ENCODE measurements at places on chromosomes 2 and 18.

- peaks cover 16% of the 10 kb centered on the region for H3K36me3 ChIP-seq
- no peak overlapping the region for H3K4me3 ChIP-seq
- DNase-seq: no peak
- H3K4me1 ChIP-seq: no peaks in the 10 kb centered on the region
- H3K27me3 ChIP-seq: no peaks in the 10 kb centered on the region
Measured at GRCh38 chr18:21769206-21769605, 28.6 kb downstream of the MIB1 start.

- no peaks in the 10 kb centered on the region for H3K27me3 ChIP-seq
- no peaks in the 10 kb centered on the region for H3K4me1 ChIP-seq
- no peak overlapping the region for H3K4me3 ChIP-seq
- DNase-seq: no peak
Measured at GRCh38 chr18:74444104-74444503, 13.0 kb downstream of the DIPK1C start.

GRCh38 chr2:185338104-185338503 lies 400.5 kb upstream of the FSIP2 start:
- DNase-seq: no peak
- H3K4me3 ChIP-seq: no peak overlapping the region
- H3K27me3 ChIP-seq: no peaks in the 10 kb centered on the region
- H3K4me1 ChIP-seq: no peaks in the 10 kb centered on the region

GRCh38 chr2:26412091-26412673 lies 10.5 kb downstream of the DRC1 start:
- H3K36me3 ChIP-seq: no peaks in the 10 kb centered on the region
- DNase-seq: peak; percentile 8
- peak overlapping the region; percentile 16 for H3K4me3 ChIP-seq
- H3K27me3 ChIP-seq: no peaks in the 10 kb centered on the region
- no peaks in the 10 kb centered on the region for H3K4me1 ChIP-seq
- no peak overlapping the region for H3K27ac ChIP-seq

- H3K36me3 ChIP-seq: no peaks in the 10 kb centered on the region
- no peaks in the 10 kb centered on the region for H3K27me3 ChIP-seq
- no peak overlapping the region for H3K27ac ChIP-seq
- no peak overlapping the region for H3K4me3 ChIP-seq
- DNase-seq: no peak
Measured at GRCh38 chr2:28137221-28137620, 246.7 kb downstream of the BABAM2 start.

DNA sequence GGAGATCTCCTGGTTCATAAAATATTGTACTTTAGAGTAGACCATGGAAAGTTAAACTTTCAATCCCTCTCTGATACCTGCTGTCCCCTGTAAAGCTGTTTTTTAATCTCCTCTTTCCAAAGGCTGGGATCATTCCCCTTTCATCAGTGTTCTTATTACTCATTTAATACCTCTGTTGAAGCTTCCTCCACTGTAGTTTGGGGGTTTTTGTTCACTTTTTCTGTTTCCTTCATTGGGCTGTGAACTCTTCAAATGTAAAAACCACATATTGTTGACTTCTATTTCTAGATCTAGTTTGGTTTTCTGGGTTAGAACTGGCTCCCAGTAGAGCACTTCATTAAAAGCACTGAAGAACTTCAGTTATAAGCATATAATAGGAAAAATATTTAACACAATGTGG lies 598.1 kb downstream of the RNF144A start:
- DNase-seq: no peak
- H3K27ac ChIP-seq: no peak overlapping the region
- no peaks in the 10 kb centered on the region for H3K4me1 ChIP-seq
- H3K4me3 ChIP-seq: no peak overlapping the region

DNA sequence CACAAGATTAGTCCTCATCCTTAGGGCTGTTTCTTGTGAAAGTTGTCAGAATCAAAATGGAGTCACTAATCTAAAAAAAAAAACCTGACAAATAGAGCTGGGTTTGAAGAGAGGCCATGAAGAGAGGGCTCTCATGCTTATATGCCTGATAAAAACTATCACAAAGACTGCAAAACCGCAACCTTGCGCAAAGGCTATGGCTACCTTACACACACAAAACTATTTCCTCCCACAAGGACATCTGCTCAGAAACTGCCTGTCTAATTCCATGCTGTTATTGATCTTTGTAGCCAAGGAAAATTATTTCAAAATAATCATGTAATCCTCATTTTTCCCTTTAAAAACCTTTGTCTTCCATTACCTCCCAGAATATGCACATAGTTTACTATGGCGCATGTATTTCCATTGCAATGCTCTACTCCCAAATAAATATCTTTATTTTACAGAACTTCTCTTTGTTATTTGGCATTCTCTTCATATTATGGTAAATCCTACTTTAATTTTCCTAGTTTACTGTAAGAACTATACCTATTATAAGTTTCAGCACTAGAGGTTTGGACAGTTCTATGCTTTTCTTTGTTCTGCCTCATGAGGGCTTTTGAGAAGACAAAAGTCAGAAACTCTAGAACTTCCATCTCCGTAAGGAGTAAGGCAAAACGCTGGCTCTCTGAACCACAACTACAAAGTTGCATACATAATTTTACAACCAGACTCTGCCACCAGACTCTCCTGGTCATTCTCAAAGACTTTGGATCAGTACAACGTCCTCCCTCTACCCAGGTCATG lies 9.6 kb upstream of the DPYSL5 start:
- no peaks in the 10 kb centered on the region for H3K27me3 ChIP-seq
- DNase-seq: no peak
- no peaks in the 10 kb centered on the region for H3K36me3 ChIP-seq
- H3K4me3 ChIP-seq: no peak overlapping the region
- H3K27ac ChIP-seq: no peak overlapping the region

DNA sequence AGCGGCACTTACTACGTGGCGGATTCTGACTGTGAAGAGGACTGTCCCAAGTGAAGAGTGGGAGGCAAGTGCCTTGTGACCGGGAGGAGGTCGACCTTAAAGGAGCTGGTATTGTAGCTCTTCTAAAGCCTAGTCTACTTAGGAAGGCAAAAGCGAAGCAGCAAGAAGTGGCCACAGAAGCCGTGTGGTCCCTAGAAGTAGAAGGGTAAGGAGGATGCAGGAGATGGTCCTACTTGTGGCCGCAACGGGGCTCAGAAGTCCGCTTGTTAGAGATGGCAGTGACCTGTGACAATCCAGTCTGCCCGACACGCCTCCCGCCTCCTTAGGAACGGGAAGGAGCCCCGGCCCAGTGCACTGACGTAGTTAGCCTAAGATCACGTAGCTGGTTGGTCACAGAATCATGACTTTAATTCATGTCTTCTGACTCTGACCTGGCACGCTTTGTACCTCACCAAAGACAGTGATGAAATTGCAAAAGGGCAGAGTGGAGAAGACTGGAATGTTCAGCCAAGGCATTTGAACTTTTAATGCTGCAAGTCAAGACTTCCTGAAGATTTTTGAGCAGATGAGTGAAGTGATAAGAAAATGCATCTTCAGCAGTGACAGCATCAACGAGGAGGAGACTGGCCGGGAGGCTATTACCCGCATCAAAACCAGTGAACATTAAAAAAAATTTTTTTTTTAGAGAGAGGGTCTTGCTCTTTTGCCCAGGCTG lies 749 bp upstream of the EIF2AK3 start:
- H3K27me3 ChIP-seq: no peaks in the 10 kb centered on the region
- H3K36me3 ChIP-seq: no peaks in the 10 kb centered on the region
- peak overlapping the region; percentile 76 for H3K4me3 ChIP-seq
- peak overlapping the region; percentile 99 for H3K27ac ChIP-seq
- DNase-seq: peak; percentile 97
- H3K4me1 ChIP-seq: peaks cover 43% of the 10 kb centered on the region

DNA sequence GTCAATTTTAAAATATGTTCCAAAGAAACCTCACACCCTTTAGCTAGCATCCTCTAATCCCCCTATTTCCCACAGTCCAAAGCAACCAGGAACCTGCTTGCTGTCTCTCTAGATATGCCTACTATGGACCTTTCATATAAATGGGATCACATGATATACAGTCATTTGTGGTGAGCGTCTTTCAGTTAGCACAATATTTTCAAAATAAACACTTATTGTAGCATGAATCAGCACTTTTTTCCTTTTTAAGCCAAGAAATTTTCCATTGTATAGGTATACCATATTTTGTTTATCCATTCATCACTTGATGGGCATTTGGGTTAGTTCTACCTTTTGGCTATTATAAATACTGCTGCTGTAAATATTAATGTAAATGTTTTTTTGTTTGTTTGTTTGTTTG lies 223.0 kb upstream of the DOK6 start:
- no peak overlapping the region for H3K4me3 ChIP-seq
- H3K4me1 ChIP-seq: no peaks in the 10 kb centered on the region
- no peak overlapping the region for H3K27ac ChIP-seq
- H3K36me3 ChIP-seq: no peaks in the 10 kb centered on the region
- DNase-seq: no peak
- H3K27me3 ChIP-seq: no peaks in the 10 kb centered on the region

DNA sequence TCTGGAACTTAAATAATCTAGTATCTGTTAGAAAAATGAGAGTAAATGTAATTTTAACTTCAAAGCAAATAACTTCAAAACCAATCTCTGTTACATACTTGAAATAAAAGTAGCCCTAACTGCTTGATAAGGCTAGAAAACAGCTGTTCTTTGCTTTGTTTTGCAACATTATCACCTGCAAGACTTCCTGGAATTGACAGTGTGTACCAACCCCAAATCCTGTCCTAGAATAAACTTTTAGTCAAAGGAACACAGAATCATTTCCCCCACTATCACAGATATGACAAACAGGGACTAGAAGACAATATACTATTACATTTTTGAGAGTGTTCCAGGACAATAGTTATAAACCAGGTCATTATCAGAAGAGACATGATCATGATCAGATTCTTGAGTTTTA lies 105.3 kb upstream of the PGAP1 start:
- H3K4me3 ChIP-seq: no peak overlapping the region
- H3K27ac ChIP-seq: no peak overlapping the region
- no peaks in the 10 kb centered on the region for H3K4me1 ChIP-seq
- no peak for DNase-seq
- no peaks in the 10 kb centered on the region for H3K27me3 ChIP-seq

GRCh38 chr2:113080134-113080533 lies 12.4 kb downstream of the IL1F10 start:
- no peaks in the 10 kb centered on the region for H3K36me3 ChIP-seq
- no peak overlapping the region for H3K27ac ChIP-seq
- H3K4me1 ChIP-seq: no peaks in the 10 kb centered on the region
- peaks cover 14% of the 10 kb centered on the region for H3K27me3 ChIP-seq

GRCh38 chr2:168053676-168054075 lies 193.7 kb downstream of the STK39 start:
- no peak for DNase-seq
- no peak overlapping the region for H3K4me3 ChIP-seq
- no peaks in the 10 kb centered on the region for H3K27me3 ChIP-seq
- H3K36me3 ChIP-seq: peaks cover 4% of the 10 kb centered on the region

All from B cell (primary cell).